ENCODE measurements at places on chromosomes 6 and 20.

DNA sequence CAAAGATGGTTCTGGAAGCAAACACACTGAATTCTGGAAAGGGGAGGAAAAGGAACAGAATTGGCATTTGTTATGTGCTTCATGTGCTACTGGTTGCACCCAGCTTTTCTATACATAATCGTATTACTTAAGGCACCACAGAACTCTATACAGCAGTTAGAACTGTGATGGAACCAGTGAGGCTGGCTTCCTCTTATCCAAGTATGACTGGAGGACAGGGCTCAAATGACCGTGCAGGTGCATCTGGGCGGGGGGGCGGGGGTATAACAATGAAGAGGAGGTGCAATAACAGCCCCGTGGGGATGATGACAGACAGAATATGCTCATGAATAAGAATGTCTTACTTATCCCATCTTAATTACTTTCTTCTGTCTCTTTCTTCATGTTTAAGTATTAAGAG is 144.2 kb downstream of the BTBD9 start:
- DNase-seq = no peak

DNA sequence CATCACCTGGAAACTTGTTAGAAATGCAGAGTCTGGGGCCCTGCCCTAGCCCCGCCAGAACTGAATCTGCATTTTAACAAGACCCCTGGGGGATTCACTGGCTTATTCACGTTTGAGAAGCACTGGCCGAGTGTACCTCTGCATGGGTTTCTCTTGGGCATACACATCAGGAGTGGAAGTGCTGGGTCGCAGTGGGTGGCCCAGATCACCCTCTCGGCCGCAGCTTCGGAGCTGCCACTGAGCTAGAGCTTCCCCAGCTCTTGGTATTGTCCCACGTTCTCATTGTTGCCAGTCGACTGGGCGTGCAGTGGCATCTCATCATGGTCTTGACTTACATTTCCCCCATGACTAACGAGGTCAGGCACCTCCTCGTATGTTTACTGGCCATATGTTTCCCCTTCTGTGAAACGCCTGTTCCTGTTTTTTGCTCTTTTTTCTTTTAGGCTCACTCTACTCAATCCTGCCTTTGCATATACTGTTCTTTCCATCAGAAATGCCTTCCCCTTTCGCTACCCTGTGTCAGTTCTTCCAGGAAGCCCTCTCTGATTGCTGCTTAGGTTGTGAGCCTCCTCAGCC is 3.0 kb upstream of the DLGAP4 start:
- DNase-seq = no peak

DNA sequence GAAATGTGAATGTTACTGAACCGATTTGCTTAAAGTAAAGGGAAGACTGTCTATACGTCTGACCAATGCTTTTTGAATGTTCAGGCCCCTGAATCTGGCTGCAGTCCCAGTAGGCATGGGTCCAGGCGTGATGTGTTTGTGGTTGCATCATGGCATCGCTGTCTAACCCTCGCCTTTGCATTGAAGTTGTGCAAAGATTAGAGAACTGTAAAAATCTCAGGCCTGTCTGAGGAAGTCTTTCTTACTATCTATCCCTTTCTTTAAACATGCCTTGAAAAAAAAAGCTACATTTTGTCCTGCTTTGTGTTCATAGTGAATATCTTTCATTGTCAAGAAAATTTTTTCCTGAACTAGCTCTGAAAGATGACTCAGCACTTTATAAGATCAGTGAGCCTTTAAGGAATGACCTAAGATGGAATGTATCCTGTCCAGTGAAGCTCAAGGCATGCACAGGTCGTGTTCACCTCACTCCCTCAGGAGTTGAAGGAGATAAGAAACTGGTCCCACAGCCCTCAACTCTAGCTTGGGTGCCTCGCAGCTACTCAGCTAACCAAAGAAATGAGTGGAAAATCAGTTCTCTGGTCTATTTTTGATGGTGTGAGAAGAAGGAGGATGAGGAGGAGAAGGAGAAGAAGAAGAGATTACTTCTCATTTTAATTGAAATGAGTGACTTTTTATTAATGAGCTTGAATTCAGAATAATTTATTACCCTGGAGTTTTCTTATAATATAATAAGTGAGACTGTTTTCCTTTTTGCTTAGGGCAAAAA is 48.6 kb downstream of the TPD52L1 start:
- DNase-seq = no peak

GRCh38 chr20:62778601-62779416 is 17.5 kb upstream of the MRGBP start:
- no peak for DNase-seq

GRCh38 chr6:40907198-40907701 is 131.8 kb downstream of the UNC5CL start:
- no peak for DNase-seq

DNA sequence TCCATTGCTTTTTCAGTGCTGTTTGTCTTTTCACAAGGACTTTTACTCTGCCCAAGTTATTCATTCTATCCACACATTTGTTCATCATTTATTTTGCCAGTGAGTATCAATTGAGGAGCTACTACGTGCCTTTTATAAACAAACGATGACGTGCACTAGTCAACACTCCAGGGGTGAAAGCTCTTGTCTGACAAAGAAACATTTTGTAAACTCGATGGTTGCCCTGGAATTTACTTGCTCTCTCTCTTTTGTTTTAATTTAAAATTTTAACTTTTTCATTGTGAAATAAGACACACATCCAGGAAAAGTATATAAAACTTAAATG is 8.3 kb upstream of the MRPS18A start:
- no peak for DNase-seq

- no peak for DNase-seq
Measured at GRCh38 chr6:130778946-130779657, 48.1 kb upstream of the SMLR1 start.

DNA sequence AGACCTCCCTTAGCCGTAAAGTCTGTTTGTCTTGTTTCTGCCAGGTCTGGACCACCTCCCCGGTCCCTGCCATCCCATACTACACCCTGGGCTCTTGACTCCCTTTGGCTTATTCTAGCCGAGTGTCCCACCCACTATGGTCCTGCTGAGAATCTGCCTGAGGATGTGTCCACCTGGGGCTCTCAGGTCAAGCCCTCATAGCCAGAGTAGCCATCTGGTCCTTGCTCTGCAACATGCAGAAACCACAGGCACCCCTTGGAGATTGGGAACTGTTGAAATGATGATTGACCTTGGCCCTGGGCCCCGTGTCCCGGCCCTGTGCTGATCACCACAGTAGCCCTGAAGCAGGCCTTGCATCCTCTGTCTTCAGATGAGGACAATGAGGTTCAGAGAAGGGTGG is 44.0 kb downstream of the VSTM2L start:
- no peak for DNase-seq

- DNase-seq = no peak
Measured at GRCh38 chr6:125228981-125229479, 72.7 kb downstream of the HDDC2 start.

- DNase-seq = no peak
Measured at GRCh38 chr6:56978530-56978929, 23.6 kb downstream of the BEND6 start.

GRCh38 chr6:37433657-37434271 is 743 bp downstream of the CMTR1 start:
- DNase-seq = peak; percentile 20
